Foreskin fibroblast (primary cell): ENCODE measurements at places on chromosomes 13 and 19.
A peak's percentile ranks its signal among the peaks of the same experiment; 100 is the strongest.

- DNase-seq, result peak; percentile 93
These were observed 15.3 kb downstream of the GADD45B start for GRCh38 chr19:2491130-2491801.

GRCh38 chr19:35742121-35742724 is at the start of gene IGFLR1:
IGFLR1 (minus strand) TSS chr19:35742452; CDS start chr19:35741180, 1,272 bp downstream.
- no peak for DNase-seq

DNA sequence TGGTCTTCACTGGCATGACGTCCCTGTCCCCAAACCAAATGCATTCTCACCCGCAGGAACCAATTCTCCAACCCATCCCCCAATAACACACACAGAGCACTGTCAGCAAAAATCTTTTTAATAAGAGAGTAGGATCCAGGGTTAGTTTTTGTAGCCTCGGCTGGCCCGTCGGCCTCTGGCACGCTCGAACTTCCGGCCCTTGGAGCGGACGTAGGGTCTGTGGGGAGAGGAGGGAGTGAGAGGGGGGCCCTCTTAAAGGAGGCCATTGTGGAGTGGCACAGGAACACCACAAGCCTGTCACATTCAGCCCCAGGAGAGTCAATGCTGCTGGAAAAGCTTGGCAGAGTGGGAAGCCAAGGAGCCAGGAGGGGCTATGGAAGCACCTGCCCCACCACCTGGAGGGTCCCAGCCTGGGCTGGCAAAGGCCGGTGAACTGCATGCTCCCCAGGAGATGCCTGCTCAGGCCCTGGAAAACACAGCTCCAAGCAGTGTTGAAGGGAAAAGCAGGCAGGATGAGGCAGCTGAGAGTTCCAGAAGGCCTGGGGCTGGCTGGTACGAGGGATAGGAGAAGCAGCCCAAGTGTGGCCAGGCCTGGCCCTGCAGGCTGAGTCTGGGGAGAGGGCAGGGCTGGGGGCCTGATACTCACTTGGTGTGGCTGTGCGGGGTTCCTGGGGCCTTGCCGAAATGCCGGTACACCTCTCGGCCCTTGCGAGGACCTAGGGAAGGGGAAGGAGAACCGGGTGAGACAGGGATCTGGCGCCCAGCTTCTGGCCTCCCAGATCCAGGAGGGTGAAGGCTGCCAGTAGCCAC is 560 bp upstream of the FAM83E start:
- no peak for DNase-seq

DNA sequence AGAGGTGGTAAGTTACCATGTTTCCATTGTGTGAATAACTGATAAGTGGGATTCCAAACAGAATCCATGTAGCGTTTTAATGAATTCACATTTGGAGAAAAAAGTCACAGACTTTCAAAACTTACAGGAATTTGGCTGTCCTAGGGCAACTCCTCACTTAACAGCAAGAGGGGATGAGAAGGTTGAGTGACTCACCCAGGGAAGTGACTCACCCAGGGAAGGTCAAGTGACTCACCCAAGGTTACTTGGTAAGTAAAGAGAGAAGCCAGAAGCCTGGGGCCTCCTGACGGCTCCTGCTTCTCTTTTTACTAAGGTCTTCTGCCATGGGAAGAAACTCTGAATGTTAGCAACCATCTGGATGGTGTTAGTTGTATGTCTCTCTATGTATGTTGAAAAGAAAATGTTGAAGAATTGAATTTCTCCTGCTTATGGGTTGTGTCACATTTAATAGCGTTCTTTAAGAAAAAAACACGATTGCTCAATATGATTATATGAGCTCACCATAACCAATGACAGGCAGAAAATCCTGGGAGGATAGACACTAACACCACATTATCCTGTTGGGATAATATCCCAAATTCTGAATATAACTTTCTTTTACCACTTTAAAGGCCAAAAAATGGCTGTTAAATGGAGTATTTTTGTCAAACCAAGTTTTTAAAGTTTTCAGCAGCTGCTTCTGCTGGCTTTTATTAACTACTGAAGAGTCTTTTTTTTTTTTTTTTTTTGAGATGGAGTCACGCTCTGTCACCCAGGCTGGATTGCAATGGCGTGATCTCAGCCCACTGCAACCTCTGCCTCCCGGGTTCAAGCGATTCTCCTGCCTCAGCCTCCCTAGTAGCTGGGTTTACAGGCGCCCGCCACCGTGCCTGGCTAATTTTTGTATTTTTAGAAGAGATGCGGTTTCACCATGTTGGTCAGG is 195.6 kb downstream of the GGACT start:
- peak; percentile 99 for DNase-seq

DNA sequence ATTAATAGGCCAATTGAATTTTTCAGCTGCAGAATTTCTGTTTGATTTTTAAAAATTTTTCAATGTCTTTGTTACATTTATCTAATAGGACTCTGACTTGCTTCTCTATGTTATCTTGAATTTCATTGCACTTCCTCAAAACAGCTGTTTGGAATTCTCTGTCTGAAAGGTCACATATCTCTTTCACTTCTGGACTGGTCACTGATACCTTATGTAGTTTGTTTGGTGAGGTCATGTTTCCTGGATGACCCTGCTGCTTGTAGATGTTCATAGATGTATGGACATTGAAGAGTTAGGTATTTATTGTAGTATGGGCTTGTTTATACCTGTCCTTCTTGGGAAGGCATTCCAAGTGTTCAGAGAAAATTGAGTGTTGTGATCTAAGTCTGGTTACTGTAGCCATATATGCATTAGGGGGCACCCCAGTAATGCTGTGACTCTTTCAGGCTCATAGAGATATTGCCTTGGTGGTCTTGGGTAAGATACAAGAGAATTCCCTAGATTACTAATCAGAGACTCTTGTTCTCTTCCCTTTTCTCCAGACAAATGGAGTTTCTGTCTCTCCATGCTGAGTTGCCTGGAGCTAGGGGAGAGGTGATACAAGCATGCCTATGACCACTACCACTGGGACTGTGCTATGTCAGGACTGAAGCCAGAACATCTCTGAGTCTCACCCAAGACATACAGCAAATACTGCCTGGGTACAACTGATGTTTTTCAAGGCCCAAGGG is 27.8 kb downstream of the RFC3 start:
- no peak for DNase-seq
